ENCODE measurements at places on chromosomes 3 and 15.

DNA sequence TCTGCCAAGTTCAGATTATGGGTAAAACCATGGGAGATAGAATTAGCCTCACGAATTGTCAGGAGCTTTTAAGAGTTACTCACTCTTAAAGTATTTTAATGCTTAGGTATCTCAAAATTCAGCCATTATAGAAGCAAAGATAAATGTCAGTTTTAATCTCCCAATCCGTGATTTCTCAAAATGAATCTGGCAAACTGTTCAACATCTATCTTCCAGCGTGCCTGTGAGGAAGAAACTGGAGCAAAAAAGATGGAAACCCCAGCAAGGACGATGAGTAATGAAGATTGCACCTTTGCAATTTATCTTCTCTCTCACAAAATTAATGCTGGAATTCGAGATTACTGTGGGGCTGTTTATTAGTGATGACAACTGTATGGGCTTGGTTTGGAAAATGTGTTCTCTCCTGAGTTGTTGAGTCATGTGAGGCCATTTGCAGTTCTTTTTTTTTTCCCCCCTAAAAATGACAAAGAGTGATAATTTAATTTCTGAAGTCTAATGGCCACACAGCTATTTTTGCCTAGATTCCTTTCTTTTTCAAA, 70.5 kb downstream of the PYDC2 start:
- DNase-seq = no peak

DNA sequence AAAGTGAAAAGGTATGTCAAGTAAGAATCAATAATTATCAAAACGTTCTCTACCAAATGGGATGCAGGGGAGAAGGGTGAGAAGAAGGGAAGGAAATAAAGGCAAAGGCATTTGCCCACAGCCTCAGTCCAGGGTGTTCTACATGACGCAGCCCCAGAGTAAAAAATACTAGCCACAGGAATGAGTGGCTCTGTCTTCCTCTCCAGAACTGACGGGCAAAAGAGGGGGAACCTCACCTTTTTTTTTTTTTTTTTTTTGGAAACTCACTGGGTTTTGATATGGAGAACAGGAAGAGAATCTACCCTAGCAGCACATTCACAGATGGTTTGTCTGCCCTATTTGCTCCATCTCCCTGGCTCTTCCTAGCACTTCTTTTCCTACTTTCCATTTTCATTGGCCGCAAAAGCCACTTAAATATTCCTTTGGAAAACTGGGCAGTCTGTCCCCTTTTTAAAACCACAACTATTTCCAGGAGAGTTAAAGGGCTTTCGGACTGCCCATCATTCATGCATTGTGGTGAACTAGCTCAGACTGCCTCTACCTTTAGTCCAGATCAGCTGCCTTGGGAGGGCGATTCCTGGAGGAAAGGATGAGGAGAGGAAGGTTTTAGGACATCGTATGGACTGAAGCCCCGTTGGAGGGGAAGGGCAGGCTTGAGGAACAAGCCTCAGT, 28.2 kb downstream of the B3GNT5 start:
- no peak for DNase-seq

DNA sequence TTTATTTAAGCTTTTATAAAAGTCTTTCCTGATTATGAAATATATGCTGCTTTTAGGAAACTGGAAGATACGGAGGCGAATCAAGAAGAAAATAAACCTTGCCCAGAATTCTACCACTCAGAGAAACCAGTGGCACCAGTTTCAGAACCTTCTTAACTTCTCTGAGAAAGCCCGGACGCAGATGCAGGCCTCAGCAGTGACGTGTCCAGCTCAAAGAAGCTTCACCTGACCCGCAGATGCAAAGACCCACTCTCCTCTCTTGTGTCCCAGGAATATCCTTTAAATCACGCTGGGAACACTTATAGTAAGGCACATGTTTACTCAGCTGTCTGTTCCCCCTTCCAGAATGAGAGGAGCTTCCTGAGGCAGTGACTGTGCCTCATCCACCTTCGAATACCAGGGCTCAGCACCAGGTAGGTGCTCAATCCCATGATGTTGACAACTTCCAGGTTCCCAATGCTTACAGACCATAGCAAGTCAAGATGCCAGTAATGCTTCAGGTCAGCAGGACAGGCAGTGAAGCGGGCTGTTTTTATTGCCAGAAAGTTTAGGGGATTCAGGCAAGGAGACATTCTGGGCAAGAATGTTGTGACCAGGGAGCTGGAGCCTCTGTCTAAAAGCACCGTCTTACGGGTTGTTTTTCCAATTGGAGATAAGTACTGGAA, 39.9 kb upstream of the LDHAL6B start:
- no peak for DNase-seq

DNA sequence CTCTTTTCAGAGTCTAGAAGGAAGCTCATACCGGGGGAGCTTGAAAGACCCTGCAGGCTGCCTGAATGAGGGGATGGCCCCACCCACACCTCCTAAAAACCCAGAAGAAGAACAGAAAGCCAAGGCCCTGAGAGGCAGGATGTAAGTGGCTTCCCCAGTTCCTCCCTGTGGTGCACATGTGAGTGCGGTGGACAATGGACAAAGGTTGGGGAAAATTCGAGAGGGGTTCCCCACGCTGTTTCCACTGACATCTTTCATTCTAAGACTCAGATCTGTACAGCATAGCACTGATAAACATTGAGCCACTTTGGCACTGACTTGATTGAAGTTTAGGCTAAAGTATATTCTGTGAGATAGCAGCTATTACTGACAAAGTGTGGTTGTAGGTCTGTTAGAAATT, 79.5 kb upstream of the UMPS start:
- no peak for DNase-seq

DNA sequence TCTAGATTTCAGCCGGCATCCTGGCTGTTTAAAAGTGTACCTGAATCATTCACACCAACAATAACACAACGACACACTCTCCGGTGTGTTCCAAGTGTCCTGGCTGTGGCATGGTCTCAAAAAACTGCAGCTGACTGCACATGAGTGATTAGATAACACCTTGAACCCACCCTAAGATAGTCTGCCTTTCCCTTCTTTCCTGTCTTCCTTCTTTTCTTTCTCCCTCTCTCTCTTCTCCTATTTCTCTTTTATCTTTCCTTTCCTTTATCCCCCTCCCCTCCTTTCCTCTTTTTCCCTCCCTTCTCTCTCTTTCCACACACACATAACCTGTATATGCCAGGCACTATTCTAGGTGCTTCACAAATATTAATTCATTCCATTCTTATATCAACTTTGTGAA, 1.2 kb upstream of the FAH start:
- DNase-seq = no peak

DNA sequence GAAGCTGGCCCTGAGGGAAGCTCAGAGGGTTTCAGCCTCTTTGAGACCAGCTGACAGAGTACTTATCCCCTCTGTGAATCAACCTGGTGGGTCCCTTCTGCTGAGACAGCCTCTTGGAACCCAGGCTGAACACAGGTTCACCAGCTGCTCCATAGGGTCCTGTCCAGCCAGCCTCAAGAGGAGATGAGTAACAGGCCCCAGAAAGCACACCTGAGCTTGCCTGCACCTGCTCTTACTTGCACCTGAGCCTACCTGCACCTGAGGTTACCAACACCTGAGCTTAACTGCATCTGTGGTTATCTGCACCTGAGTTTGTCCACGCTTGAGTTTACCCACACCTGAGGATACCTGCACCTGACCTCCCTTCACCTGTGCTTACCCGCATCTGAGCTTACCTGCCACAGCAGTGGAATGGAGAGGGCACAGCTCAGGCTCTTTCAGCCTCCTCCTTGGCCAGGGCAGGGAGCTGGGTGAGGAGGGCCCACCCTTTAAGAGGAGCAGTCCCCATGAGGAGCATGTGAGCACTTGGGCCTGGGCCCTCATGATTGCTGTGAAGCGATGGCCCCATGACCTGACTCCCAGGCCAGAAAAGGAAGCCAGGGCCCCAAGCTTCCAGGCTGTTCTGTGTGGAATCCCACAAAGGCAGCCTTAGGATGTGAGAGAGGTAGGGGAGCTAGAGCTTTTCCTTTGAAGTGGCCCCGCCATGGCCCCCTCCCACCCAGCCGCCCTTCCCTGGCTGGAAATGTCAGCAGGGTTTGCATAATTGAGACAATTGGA, at the start of gene TRPM1:
Gene TRPM1 (minus strand): TSS at position 464 of the 777 bp plus-strand sequence. CDS start 20,370 bp downstream, outside the sequence.
- no peak for DNase-seq

DNA sequence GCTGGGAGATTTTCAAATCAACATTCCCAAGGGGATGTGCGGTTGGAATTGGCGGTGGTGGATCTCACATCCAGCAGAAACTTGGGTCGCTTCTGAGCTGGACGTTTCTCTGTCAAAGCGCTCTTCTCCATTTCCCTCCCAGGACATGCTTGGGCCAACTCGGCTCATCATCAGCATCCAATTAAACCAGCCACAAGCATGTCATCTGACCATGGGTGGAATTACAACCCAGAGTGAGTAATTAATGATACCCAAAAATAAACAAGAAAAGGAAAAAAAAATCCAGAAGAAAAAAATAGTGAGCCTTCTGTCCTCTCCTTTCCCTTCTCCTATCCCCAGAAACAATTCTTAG, 111.2 kb downstream of the XXYLT1 start:
- DNase-seq = no peak
